Suppressor macrophage (primary cell): ENCODE measurements at places on chromosomes 4 and X.

DNA sequence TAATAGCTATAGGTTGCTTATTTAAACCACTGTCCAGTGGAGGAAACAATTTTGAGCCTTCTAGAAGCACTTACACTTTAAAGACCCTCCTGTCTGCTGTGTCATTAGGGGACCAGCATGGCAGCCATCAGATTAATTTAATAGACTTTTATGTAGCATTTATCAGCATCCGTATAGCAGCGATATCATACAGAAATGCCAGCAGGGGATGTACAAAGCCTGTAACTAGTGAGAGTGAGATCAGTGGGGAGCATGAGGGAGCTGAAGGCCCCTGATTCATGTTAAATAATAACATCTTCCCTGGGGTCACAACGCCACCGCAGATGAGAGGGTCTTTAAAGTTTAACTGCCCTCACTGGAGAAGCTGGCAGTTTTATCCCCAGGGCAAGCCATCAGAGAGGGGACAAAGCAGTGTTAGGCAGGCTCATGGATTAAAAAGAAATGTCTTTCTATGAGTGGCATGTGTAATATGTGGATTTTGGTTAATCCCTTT, 144.7 kb downstream of the PDGFRA start:
- DNase-seq: no peak

- peak; percentile 23 for DNase-seq
Measured at GRCh38 chrX:78886550-78886949, 58.6 kb upstream of the P2RY10 start.

- DNase-seq: no peak
Measured at GRCh38 chr4:66767442-66767841, 777.9 kb downstream of the CENPC start.

DNA sequence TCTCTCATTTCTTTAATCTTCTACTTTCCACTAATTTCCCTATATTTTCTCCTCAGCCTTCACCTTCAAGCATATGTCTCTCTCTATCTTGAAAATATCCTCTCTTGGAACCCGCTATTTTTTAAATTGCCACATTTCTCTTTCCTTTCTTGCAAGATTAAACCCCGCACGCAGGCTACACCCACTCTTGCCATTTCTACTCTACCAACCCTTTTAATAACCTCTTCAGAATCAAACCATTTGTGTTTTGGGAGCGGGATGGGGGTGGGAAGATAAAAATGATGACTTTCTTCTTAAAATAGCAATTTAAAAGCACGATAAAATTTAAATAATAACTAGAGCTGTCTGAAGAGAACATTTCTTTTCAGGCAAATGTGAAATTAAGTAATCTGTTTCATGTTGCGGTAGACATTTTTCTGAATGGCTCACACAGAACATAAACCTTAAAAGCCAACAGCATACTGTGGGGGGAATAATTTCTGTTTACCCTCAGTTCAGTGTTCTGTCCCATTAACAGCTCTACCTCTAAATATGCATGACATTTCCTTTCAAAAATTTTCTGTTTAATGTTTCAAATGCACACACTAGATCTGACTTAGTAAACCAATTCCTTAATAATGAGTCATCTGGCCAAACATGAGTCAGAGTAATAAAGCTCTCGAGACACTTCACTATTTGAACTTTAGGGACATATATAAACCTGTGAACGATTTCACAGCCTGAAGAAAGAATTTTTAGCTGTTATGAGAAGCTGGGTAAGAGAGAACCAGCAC, 20.5 kb downstream of the ARSJ start:
- DNase-seq: no peak

DNA sequence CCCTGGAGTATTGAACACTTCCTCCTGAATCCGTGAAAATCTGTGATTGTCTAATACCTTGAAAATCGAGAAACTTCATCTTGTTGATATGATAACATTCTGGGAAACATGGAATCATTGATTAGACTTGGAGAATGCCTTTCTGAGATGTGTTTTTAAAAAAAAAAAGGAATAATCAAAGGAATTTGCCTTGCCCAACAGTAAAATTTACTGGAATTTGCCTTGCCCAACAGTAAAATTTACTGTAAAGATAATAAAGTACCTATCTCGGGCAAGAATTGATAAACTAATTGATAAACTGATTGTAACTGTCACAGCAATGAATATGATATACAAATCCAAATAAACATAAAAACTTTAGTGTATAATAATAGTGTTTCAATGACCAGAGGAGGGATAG, 44.7 kb downstream of the PHOX2B start:
- DNase-seq: no peak

GRCh38 chr4:54901202-54901601, 224.2 kb downstream of the KDR start:
- no peak for DNase-seq

- DNase-seq: peak; percentile 6
Measured at GRCh38 chr4:83112678-83113428, 1.7 kb downstream of the PLAC8 start.

DNA sequence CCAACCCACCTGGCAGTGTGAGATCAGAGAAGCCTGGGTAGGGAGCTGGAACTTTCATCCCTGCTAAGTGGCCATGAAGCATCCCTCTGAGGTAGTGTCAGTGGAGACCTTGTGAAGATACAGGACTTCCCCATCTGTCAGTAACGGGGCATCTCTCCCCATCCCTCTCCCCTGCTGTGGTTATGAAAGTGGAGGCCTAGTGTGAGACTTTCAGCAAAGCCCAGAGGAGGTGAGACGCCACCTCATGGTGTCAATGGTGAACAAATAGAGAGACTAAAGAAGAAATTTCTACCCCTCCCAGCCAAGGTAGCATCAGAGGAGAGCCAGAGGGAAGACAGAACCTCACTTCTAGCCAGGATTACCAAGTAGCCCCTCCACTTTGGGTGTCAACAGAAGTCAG, 150.2 kb downstream of the VEGFC start:
- no peak for DNase-seq

- DNase-seq: no peak
Measured at GRCh38 chrX:124249345-124249744, 83.1 kb upstream of the TEX13D start.

DNA sequence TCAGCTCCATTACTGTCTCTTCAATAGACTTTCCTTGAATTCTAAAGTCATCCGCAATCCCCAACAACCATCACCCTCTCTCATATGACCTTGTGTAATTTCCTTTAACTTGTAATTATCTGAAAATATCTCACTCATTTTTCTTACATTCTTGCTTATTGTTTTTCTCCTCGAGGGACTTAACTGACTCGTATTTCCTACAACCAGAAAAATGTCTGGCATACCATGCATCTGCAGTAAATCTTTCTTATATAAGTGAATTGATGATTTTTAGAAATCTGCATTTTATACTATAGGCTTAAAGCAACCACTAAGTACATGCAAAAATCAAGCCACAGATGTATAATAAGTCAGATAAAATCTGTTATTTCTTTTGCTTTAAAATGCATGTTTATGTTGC, 276.7 kb downstream of the UNC5C start:
- DNase-seq: no peak

- DNase-seq: no peak
Measured at GRCh38 chrX:123081776-123082175, 102.3 kb upstream of the GRIA3 start.

- DNase-seq: no peak
Measured at GRCh38 chr4:110955748-110956147, 332.9 kb upstream of the PITX2 start.

DNA sequence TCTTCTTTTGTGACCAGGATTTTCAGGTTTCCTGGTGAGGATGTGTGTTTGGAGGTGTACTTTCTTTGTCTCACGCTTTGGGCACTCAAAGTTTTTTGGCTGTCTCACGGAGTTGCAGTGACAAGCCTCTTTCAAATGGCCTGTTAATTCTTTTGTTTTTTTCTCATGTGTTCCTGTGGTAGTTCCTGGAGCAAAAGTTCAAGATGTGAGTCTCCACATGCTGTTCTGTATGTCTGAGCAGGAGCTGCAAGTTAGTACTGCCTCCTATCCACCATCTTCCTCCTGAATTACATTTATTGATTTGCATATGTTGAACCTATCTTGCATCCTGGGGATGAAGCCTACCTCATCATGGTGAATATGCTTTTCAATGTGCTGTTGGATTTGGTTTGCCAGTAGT, 118.5 kb downstream of the VSIG4 start:
- no peak for DNase-seq

DNA sequence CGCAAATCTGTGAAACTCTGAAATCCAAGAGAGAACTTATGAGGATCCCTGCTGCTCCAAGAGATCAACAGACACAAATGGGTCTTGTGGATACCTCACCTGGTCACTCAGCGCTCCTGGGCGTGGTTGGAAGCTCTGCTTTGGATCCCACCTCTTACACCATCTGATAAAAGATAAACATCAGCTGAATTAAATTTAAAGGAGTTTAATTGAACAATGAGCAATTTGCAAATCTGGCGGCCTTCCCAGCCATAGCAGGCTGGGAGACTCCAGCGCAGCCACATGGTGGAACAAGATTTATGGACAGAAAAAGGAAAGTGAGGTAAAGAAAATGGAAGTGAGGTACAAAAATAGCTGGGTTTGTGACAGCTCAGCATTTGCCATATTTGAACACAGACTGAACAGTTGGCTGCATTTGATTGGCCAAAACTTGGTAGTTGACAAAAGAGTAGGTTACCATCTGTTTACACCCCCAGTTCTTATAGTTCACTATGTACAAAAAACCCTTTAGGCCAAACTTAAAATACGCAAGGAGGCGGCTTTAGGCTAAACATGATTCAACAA, 437.3 kb upstream of the NDST3 start:
- DNase-seq: no peak
